ENCODE measurements at places on chromosomes 3 and 15.
A peak's percentile ranks its signal among the peaks of the same experiment; 100 is the strongest.

GRCh38 chr15:89971592-89971997, 29.5 kb upstream of the ZNF710 start:
- peak; percentile 83 for DNase-seq

- DNase-seq, result no peak
These were observed 27.9 kb upstream of the ACKR4 start for GRCh38 chr3:132569153-132569552.

DNA sequence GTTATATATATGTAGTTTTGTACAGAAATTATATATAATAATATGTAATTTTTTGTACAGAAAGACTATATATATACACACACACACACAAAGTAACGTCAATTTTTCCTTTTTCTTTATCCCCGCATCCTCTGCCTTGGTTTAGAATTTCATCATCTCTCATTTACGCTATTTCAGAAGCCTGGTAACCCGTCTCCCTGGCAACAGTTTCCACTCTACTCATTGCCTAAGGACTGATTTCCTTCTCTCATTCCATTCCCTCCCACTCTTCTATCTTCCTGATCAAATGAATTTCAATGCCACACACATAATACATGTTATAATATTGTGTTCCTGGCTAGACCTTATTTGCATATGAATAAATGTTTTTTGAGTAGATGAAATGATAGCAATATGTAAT, 47.8 kb upstream of the NDN start:
- no peak for DNase-seq

DNA sequence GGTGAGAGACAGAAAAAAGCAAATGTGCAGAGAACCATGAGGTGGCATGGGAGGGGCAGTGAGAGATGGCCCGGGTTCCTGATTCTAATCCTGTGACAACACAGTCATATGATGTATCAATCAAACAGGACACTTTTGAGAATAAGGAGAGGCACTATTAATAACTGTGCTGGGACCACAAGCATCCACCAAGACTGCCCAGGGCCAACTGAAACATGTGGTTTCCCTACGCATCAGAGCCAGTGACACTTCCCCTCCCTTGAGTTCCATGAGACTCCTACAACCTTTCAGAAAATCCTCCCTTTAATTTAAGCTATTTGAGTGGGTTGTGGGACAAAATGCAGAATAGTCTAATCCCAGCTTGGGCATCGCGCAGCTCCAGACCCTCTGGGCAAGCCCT, 17.4 kb downstream of the SH3BP5 start:
- no peak for DNase-seq

GRCh38 chr3:10702961-10703740, 112.9 kb upstream of the SLC6A11 start:
- no peak for DNase-seq

DNA sequence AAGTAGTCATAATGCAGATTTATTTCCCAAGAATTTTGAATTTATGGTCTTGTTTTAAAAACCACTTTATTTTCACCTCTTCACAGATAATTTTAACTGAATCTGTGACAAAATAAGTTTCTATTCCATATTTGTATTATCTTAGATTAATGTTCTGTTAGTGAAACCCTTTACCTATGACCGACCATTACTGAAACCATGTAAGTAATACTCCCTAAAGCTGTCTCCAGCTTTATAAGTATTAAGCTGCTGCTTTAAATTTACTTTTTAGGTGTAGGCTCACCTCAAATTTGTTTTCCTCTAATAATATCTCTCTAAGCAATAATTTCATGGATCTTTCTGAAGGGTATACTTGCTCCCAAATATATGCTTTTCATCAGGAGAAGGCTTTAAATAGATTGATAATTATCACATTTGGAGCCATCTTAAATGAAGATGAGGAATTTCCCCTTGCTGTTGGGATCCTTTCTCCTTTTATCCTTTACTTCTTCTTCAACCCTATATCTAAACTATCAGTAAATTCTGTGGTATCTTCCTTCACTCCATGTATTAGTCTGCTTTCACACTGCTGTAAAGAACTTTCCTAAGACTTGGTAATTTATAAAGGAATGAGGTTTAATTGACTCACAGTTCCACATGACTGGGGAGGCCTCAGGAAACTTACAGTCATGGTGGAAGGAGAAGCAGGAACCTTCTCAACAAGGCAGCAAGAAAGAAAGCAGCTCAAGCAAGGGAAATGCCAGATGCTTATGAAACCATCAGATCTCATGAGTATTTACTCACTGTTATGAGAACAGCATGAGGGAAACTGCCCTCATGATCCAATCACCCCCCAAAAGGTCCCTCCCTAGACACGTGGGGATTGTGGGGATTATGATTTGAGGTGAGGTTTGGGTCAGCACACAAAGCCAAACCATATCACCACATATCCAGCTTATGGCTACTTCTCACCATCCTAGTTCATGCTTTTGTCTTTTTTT, 92.3 kb upstream of the P2RY1 start:
- DNase-seq, result no peak
